Heart right ventricle (tissue), 16 donors: ENCODE measurements at places on chromosomes 16 and 17. TPM values are rescaled to one million over a fixed set of nuclear protein-coding genes. Genes with fewer than 3 reads are reported as not detected.

CDH3 gene
- total RNA-seq, result not detected

DNA sequence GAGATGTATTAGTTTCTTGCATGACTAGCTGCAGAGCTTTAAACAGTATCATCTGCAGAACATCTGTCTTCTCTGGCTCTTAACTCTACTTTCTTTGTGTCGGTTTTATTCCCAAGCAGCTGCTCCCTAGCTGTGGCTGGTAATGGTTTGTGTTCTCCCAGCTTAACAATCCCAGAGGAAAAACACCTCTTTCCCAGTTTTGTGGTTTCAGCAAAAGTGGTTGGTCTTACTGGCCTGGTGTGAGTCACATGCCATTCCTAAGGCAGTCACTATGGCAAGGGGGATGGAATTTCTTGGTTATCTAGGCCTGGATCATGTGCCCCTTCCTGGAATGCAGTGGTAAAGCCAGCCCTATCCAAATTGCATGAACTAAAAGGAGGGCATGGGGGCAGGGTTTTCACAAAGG, 27.5 kb downstream of the OMG start:
- H3K27ac ChIP-seq, result no peak overlapping the region
- peak; percentile 9 for DNase-seq
- H3K27me3 ChIP-seq, result no peaks in the 10 kb centered on the region
- peaks cover 23% of the 10 kb centered on the region for H3K36me3 ChIP-seq
- H3K4me3 ChIP-seq, result no peak overlapping the region

DNA sequence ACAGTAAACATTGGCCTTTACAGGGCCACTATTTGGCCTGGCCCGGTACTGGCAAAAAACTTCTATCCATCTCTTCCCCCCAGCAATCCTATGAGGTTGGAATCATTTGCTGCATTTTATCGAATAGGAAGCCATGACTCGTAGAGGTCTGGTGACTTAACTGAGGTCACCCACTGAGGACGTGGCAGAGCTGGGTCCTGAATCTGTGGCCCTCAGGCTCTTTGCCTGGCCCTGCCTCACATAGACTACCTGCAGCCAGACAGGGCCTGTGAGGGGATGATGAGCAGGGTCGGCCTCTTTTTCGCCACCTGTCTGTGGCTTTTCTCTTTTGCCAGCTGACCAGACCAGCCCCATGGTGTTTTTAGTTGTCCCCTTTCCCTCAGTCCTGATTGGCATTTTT, 1.9 kb downstream of the PPP4C start:
- H3K4me1 ChIP-seq, result peaks cover 39% of the 10 kb centered on the region
- no peak overlapping the region for H3K4me3 ChIP-seq
- no peaks in the 10 kb centered on the region for H3K36me3 ChIP-seq
- H3K27me3 ChIP-seq, result no peaks in the 10 kb centered on the region

DNA sequence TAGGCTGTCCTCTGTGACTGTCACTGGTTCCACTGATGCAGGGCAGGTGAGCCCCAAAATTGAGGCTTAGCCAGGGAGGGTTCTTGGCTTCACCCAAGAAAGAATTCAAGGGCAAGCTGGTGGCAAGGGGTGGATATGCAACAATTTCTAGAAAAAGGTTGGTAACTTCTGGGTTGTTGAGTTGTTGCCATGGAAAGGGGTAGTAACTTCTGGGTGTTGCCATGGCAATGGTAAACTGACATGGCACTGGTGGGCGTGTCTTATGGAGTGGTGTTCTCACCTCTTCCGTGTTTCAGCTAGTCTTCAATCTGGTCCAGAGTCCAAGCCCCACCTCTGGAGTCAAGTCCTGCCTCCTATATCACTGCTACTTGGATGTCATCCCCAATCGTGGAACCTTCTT, 9.5 kb upstream of the GUCY2D start:
- no peak for DNase-seq
- H3K27ac ChIP-seq, result no peak overlapping the region
- no peak overlapping the region for H3K4me3 ChIP-seq
- H3K4me1 ChIP-seq, result peaks cover 11% of the 10 kb centered on the region
- no peaks in the 10 kb centered on the region for H3K36me3 ChIP-seq

DNA sequence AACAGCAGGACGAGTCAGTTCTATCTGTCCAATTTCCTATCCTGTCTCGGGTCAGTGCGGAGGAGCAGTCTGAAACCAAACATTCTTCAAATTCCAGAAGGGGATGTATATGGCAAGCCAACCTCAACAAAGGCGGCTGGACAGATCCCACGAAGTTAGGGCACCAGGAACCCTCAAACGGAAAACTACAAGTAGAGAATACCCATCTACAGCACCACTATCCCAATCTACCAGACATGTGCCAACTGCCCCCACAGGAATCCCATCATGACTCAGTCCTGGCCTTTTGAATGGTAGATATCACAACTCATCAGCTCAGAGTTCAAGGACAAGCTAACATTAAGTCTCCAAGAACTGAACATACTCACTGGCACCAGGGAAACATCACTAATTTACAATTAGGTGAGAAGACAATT, 2.3 kb downstream of the NAT9 start:
- peaks cover 30% of the 10 kb centered on the region for H3K4me1 ChIP-seq
- no peaks in the 10 kb centered on the region for H3K27me3 ChIP-seq
- DNase-seq, result no peak

GRCh38 chr17:51050291-51051033, 70.2 kb downstream of the SPAG9 start:
- H3K27me3 ChIP-seq, result no peaks in the 10 kb centered on the region
- no peak for DNase-seq
- peaks cover 36% of the 10 kb centered on the region for H3K4me1 ChIP-seq
- no peak overlapping the region for H3K27ac ChIP-seq
